ENCODE measurements at places on chromosomes 7 and 10.

DNA sequence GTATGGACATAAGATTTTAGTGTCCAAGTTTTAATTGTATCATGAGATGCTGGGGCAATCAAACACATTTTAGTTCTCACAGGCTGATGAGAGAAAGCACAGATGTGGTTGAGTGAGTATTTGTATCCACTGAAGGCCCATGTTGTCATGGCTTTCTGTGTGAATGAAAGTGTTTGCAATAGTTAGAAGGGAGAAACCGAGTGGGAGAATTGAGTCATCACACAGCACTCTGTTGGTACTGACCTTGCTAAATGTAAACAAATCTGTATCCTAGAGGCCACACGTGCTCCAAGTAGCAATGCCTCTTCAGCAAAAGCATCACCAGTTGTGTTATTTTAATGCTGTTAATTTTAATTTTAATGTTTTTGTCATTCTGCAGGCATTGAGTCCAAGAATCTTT lies 121.2 kb downstream of the EMX2 start:
- DNase-seq: no peak

DNA sequence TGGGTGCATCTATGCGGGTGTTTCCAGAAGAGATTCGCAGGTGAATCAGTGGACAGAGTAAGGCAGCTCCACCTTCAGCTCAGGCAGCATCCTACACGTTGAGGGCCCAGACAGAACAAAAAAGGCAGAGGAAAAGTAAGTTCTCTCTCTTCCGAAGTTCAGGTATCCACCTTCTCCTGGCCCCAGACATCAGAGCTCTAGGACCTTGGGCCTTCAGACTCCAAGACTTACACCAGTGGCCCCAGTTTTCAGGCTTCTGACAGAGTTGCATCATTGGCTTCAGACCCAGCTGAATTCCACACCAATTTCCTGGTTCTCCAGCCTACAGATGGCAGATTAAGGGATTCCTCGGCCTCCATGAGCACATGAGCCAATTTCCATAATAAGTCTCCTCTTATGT lies 102.2 kb upstream of the GPR26 start:
- DNase-seq: no peak

DNA sequence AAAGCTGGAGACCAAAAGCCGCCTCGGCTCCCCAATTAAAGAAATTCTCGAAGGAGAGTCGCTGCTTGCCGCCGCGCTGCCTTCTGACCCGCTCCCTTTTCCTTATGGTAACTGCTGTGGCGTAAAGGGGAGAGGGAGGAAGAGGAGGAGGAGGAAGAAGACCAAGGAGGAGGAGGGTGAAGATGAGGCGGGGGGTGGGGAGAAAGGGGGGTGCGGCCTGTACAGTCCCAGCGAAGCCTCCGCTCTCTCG lies 388 bp downstream of the CNOT4 start:
- DNase-seq: no peak

DNA sequence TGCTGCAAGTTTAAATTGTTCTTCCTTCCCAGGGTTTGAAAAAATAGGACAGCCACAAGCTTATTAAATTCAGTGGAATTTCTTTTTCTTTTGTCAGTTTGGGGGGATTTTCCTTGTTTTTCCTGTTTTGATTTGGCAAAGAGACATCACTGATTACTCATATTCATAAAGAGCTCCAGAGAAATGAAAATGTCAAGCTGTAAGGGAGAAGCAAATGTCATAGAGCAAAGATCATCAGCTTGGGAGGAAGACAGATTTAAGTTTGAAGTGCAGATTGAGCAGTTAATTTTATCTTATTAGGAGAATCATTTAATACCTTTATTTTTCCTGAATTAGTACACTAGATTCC lies 255.8 kb upstream of the PHYHIPL start:
- DNase-seq: no peak

GRCh38 chr10:90805206-90805605 lies 52.6 kb downstream of the HTR7 start:
- no peak for DNase-seq

DNA sequence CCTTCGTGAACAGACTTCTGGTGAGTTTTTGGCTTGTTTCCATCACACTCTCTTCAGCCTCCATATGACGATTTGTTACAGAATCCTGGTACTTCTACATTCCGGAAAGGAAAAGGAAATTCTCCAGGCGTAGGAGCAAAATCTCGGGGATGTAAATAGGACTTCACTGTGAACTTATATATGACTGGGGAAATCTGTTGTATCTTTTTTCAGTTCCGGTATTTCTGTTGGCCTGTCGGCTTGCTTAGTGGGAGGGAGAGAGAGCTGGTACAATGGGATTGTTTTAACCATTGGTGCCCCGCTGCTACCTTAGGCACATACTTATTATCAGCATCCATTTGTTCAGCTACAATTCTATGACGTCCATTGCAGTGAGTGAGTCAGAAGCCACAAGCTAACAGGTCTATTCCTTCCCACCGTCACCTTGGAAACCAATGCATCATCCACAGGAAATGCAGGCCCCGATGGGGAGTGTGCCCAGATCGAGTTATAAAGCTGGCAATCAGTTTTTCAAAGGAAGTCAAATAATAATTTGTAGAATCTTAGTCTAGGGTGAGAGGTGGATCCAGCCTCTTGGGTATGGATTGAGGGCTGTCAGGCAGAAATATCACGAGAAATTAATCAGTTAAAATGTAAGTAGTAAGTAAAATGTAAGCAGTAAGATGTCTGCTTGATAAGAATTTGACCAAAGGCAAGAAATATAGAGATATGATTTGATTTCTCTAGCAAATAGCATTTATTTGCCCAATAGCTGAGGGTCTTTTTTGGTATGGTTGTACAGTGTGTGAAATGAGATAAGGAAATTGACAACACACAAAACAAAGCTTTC lies 92.0 kb upstream of the MKLN1 start:
- peak; percentile 73 for DNase-seq

DNA sequence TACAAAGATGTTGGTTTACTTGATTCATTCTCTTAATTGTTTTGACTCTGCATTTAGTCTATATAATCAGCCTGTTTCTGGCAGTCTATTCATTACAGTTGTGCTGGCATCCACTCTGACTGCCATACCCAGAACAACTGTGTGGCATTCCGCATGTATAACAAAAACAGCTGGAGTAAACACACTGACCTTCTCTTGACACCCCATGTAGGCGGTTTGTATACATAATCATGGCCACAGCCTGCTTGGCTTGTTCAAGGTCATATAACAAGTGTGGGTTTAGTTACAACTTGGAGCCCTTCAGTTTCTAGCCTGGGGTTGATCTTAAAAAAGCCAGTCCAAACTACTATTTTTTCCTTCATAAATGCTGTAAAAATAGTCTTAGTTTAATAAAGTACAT lies 70.9 kb downstream of the MBL2 start:
- no peak for DNase-seq

DNA sequence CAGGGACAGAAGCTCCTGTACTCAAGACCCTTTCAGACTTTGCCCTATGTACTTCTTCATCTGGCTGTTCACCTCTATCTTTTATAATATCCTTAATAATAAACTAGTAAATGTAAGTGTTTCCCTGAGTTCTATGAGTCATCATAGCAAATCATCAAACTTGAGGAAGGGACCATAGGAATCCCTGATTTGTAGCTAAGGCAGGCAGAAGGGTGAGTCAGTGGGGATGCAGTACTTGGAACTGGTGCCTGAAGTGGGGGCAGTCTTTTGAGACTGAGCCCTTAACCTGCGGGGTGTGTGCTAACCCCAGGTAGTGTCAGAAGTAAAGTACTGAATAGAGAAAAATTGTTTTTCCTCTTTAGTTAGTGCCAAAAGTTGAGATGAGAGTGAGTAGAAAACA lies 6.2 kb upstream of the TMEM243 start:
- no peak for DNase-seq

DNA sequence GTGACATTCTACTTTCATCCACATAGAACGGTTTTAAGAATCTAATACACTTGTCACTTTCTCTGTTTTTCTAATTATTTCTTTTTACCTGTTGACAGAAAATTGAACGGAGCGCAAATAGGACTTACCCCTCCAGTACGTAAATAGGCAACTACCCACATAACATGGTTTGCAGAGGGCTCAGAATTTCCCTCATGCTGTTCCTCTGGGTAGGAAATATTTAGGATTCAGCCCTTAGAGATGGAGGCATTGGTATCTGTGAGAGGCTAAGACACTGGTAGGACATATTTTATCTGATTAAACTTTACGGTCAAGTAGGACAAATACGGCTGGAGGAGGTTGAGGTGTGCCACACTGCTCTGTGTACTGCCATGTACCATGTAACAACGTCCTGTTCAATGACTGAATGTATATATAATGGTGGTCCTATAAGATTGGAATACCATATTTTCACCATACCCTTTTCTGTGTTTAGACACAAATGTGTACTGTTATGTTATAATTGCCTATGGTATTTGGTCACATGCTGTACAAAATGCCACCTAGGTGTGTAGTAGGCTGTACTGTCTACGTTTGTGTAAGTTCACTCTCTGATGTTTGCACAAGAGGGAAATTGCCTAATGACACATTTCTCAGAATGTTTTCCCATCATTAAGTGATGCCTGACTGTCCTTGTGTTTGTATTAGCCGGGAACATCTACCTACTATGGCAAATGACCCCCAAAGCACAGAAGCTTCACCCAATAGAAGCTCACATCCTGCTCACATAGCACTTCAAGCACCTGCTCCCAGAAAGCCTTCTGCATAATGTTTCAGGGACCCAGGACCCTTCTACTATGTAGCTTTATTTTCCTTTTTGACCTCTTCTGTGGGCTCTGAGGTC lies 429.4 kb upstream of the AKR1E2 start:
- DNase-seq: no peak

DNA sequence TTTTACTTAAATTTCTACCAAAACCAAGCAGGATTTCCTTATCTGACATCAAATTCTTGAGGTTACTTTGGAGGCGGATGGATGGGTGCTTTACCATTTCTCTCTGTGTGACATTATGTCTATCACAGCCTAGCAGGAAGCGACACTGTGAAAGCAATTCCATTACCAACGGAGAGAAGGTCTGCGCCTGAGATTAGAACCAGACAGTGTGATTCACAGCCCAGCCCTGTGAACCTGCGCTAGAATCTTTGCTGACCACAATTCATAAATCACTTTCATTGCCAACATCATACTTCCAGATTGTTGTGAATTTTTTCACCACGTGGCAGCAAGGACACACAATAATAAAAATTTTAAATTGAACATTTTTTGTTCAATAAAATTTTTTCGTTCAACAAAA lies 126.5 kb downstream of the CUBN start:
- DNase-seq: peak; percentile 50

- DNase-seq: no peak
Measured at GRCh38 chr7:82449910-82450309, 6.3 kb upstream of the CACNA2D1 start.

DNA sequence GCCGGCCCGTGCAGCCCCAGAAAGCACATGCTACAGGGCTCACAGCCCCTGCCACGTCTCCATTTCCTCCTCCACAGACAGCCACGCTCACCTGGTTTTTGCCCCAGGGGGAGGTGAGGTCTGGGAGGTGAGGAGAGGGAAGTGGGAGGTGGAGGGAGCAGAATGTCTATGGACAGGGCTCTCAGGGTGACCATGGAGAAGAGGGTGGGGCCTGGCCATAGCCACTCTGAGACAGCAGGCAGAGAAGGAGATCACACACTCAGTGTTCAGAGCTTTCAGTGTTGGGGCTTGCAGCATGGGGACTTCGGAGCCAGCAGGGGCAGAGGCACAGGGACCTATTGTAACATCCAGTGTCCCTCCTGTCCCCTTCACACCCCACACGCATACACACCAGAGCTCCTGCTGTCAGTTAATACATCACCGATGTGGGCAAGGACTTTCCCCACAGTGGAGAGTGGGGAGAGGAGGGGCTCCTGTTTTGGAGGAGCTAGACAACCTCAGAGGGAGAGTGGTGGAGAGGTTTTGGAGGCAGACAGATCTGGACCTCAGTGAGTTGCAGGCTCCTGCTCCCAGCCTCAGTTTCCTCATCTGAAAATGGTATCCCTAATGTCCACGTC lies 14.4 kb downstream of the WDFY4 start:
- no peak for DNase-seq

DNA sequence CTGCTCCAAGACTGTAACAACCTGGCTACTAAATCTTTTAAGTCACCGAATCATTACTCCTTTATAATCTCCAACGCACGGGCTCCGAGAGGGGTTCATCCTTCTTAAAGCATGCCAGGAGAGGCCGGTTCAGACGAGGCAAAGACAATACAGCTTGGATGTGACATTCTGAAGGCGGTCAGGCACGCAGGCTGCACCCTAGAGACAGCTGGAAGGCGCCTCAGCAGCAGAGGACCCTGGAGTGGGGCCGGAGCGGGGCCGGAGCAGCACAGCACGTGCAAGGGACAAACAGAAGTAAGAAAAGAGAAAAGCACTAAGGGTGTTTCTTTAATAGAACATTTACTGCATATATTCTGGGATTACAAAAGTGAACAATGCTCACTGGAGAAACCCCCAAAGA lies 97.8 kb upstream of the PPP2R2D start:
- DNase-seq: no peak

GRCh38 chr10:94192333-94192732 lies 170.4 kb downstream of the NOC3L start:
- DNase-seq: no peak

- no peak for DNase-seq
Measured at GRCh38 chr7:112508404-112508803, 27.6 kb downstream of the LSMEM1 start.

DNA sequence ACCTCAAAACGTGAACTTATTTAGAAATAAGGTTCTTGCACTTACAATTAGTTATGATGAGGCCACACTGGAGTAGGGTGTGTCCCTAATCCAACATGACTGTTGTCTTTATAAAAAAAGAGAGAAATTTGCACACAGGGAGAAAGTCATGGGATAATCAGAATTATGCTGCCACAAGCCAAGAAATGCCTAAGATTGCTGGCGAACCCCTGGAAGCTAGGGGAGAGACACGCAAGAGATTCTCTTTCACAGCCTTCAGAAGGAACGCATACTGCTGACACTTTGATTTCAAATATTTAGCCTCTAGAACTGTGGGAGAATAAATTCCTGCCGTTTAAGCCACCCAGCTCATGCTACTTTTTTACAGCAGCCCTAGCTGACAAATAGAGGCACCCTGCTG lies 138.3 kb downstream of the CCDC71L start:
- DNase-seq: no peak

- DNase-seq: no peak
Measured at GRCh38 chr10:113879691-113880090, 25.2 kb downstream of the NHLRC2 start.

DNA sequence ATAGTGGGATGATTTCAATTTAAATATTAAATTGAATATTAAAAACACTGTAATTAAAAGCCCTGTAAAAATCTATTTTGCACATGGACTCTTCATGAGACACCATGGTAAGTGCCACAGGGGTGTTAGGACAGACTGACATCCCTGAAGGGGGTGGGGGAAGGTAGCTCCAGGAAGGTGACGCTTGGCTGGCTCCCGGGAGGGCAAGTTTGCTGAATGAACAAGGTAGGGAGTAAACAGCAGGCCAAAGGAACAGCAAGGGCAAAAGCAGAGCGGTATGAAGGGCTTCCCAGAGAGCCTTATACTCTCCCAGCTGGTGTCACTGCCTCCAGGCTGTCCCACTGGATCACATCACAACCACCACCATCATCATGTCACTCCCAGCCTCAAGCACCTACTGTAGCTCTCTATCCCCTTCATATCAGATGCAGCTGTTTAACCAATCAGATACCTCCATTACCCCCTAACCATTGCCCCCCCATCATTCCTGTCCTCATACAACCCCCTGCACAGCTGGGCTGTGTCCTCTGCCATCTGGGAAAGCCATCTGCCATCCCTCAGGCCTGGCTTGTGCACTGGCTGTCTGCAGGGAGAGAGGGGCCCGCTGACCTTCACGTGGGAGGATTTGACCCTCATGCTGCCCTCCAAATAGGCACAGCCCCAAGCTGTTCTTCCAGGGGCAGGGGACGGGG lies 19.5 kb downstream of the HSPA12A start:
- no peak for DNase-seq

- no peak for DNase-seq
Measured at GRCh38 chr7:98084631-98085030, 22.0 kb upstream of the LMTK2 start.
